ENCODE measurements at places on chromosomes 3 and 15.

DNA sequence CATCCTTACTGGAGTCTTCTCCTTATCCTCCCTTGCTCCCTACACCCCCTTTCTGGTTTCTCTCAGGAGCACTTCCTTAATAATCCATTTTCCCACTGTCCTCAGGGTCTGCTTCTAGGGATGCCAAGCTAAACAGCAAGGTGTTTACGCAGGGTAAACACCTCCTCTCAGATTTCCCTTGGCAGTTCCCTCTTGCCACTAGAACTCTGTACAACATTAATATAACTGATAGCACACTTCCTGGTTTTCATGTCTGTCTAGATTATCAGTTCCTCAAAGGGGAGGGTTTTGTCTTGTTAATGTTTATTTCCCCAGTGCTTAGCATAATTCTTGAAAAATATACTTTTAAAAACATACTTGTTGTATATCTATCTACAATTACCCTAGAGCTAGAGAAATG lies 118.0 kb upstream of the SLC24A5 start:
- no peak for DNase-seq

DNA sequence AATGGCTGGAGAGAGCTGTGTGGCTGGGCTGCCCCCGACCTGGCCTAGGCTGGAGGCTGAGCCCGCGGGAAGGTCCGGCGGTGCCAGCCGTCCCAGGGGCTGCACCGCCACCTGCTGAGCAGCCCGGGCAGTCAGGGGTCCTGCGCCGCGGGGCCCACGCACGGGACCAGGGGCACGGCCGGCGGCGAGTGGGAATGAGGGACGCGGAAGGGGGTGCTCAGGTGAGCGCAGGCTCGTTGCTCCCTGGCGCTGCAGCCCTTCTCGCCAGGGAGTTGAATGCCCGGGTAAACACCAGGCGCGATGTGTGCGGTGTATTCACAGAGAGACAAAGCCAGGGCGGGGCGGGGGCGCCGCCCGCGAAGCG lies 666 bp upstream of the SEMA3F start:
- DNase-seq, result peak; percentile 90

GRCh38 chr15:69713726-69714559 lies 261.3 kb downstream of the RPLP1 start:
- no peak for DNase-seq

GRCh38 chr3:196708467-196708866 lies 3.6 kb downstream of the CEP19 start:
- DNase-seq, result no peak

DNA sequence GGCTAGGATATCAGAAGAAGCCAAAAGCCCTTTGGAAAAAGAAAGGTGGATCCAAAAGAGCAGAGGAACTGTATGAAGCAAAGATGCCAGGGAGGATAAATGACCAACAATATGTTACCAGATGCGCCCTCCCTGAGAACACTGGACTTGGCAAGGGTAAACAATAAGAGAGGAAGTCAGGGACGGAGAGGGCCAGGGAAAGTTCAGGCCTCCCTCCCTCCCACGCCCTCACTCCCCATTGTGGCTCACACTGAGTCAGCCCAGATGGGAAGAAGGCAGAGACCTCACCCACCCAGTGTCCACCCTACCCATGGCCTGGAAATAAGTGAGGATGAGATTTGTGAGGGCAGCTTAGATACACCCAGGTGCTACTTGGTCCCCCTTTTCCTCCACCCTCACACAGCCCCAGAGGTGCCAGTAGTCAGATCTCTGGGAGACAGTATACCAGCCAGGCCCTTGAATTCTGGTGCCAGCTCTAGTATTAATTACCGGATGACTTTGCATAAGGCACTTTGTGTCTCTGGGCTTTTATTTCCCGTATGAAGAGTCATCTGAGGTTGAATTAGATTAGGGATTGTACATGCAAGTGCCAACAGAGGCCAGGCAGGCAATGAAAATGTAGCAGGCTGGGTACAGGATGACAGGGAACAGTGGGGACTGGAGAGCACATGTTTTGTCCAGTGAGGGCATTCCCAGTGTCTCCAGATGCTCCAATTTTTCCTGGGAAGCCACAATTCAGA lies 35.1 kb upstream of the FRMD4B start:
- no peak for DNase-seq

GRCh38 chr3:67033079-67033478 lies 35.0 kb downstream of the KBTBD8 start:
- DNase-seq, result no peak

- DNase-seq, result no peak
These were observed 921.0 kb upstream of the ROBO1 start for GRCh38 chr3:80688814-80689213.

DNA sequence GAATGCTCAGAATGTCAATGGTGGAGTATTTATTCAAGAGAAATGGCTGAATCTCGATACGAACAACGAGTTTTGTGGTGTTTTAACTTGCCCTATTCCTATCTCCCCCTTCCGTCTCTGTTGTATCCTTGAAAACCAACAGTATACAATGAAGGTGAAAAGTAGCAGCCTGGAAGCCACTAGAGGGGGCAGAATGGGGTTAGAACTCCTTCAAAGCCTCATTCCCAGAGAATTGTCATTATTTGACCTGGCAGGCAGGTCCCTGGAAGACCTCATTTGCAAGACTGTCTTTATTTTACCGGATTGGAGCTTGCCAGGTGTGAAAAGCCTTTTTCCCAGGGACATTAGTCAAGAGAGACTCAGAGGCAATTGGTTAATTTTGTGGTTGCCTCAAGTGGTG lies 139.4 kb downstream of the LRRC28 start:
- peak; percentile 70 for DNase-seq

DNA sequence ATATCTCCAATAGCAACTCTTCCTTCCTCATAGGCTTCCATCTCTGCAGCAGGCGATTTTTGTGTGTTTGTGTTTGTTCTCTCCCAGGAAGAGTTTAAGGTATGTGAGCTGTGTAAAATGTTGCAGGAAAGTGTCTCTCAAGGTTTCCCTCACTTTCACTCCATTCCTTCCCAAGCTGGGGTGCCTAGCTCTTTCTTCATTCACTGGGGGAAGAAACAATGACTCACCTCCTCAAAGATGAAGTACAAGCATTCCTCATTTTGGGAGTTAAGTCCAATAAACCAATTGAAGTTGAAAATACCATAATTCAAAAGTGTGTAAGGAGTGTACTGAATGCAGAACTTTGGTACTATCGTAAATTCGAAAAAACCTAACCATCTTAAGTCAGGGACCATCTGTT lies 422.7 kb upstream of the CFAP20DC start:
- DNase-seq, result no peak

DNA sequence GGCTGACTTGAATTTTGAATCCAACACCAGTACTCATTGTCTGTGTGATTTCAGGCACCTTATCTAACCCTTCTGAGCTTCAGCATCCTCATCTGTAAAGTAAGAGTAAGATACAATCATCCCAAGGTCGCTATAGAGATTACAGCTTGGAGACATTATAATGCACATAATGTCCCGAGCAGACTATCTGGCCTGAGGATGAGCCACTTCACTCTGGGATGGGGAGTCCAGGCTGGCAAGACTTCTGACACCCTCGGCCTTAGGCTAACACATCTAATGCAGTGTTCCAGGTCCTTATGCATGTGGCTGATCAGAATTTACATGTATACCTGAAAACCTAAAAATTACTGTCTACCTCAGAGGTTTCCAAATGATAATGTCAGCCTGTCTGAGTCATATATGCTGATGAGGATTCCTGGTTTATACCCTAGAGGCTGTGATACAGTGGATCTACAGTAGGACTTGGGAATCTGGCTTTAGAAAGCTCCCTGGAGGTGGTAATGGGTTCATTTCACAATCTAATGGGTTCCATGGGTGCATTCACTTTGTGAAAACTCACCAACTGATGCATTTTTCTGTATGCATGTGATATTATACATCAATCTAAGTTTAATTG lies 229.0 kb upstream of the SLCO3A1 start:
- no peak for DNase-seq

GRCh38 chr3:134059035-134059601 lies 29.4 kb upstream of the SLCO2A1 start:
- no peak for DNase-seq

GRCh38 chr15:62770111-62770660 lies 272.4 kb upstream of the TPM1 start:
- DNase-seq, result no peak

DNA sequence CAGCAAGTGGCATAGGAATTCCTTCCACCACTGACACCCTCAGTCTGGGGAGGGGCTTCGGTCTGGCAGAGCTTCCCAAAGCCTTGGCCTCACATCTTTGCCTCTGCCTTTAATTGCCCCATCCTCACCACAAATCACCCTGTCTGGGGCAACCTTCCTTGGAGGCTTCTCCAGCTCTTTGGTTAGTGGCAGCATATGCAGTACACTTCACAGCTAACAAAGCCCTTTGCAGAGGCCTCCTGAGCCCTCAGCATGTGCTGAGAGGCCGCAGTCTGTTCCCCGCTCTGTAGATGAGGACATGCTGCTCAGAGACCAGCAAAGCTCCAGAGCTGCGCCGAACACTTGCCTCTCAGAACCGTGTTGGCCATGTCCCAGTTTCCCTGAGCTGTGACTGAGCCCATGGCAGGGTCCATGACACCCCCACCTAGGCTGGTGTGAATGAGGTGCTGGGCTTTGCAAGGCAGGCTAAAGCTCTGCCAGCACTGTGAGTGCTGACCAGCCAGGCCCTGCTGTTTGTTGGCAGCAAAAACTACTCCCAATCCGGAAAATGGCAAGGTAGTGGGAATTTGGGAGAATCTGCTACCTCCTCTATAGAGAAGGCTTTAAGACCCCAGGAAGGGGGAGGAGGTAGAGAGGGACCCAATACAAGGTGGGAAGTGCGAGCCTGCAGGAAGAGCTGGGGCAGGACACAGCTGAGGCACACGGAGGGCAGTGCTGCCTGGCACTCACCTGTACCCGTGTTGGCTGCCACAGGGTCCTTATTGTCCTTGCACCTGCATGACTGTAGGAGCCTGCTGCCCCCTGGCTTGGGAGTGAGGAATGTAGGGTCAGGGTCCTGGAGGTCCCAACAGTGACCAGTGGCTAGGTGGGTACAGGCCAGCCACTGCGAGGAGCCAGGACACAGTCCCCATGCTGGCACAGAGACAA lies 8.4 kb upstream of the KLF15 start:
- no peak for DNase-seq

DNA sequence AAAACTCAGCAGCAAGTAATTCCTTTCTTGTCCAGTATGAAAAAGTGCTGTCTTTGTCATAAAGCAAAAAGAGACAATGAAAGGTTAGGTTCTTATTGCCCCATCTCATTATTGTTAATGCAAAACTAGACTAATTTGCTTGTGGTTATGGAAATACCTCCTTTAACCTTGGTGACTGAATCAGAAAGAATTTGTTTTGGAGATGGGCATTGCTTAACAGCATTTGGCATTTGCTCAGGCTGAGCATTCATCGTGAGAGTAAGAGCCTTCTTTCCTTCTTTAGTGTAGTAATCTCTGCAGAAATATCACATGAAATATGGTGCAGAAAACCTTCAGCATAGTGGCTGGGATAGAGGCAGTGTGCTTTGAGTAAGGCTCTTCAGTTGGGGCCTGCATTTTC lies 103.1 kb downstream of the CNTN6 start:
- no peak for DNase-seq

DNA sequence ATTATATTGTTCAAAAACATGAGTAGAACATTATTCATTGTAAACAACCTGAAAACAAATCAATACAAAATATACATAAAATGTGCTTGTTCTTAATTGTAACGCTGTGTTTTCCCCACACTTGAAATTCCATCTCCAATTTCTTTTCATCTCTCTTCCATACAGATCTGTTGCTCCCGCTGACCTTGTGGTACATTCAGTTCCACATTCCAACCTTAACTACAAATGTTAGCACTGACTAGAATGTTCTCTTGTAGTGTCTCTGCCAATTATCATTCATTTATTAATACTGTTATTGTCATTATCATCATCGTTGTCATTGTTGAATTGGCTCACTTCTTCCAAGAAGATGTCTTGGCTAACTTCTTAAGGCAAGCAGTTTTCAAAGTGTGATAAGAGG lies 65.7 kb downstream of the NLGN1 start:
- DNase-seq, result no peak

- no peak for DNase-seq
These were observed 169.0 kb upstream of the NECTIN3 start for GRCh38 chr3:110902453-110903085.

- DNase-seq, result peak; percentile 51
These were observed 161.1 kb upstream of the TBL1XR1 start for GRCh38 chr3:177358091-177358976.

DNA sequence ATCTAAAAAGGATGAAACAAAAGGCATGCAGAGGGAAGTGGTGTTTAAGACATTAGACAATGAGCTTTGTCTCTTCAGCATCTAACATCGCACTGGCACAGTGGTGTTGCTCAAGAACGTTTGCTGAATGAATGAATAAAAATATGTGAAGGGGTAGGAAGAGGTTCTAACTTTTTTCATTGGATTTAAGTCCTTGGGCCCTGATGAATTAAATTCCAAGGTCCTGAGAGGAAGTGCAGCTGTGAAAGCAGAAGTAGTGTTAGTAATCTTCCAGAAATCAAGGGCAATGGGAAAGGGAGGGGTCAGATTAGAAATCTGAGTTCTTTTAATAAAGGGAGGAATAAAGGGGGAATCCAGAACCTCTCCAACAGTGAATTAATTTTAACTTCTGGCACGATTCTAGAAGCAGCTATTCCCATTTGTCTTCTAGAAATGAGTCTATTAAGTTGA lies 29.6 kb downstream of the TLNRD1 start:
- DNase-seq, result no peak

DNA sequence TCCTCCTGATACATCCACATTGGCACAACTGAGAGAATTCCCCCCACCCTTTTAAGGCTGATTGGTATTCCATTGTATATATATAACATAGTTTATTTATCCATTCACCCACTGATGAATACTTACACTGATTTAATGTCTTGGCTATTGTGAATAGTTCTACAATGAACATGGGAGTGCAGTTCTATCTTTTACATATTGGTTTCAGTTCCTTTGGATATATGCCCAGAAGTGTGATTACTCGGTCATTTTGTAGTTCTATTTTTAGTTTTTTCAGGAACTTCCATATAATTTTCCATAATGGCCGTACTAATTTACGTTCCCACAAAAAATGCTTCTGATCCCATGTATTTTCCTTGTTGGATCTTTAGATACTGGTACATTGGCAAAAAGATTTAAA lies 135.3 kb downstream of the FMN1 start:
- DNase-seq, result no peak

DNA sequence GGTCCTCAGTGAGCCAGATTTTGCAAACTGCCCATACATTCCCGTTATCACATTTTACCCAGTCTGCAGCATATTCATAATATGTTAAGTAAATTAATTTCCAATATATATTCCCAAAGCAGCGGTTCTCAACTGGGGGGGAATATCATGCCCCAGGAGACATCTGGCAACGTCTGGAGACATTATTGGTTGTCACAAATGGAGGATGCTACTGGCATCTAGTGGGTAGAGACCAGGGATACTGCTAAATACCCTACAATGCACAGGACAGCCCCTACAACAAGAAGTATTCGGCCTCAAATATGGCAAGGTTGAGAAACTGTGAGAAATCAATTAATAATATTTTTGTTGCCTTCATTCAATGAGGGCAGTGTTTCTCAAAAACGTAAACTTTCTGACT lies 280.3 kb downstream of the MAGI1 start:
- no peak for DNase-seq

GRCh38 chr3:193546129-193546528 lies 8.6 kb downstream of the ATP13A4 start:
- no peak for DNase-seq
